ENCODE measurements at places on chromosomes 4 and X.

- no peak for DNase-seq
Observed at GRCh38 chrX:138759217-138759943, 47.9 kb upstream of the FGF13 start.

DNA sequence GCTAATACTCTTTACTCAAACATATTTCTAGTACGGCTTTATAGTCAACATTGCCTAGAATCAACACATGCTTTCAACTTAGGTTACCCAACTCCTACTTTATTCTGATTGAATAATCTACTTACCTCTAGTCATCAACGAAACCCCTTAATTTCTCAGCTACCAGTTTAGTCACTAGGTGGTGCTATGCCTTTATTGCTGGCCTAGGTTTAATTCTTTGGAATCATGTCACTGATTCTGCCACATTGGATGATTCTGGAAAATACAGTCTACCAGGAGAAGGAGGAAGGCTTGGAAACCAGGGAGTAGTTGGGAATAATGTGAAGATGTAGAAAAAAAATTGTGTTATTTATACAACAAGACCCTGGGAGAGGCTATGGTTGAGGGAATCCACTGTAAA lies 167.7 kb downstream of the DCAF12L2 start:
- no peak for DNase-seq

DNA sequence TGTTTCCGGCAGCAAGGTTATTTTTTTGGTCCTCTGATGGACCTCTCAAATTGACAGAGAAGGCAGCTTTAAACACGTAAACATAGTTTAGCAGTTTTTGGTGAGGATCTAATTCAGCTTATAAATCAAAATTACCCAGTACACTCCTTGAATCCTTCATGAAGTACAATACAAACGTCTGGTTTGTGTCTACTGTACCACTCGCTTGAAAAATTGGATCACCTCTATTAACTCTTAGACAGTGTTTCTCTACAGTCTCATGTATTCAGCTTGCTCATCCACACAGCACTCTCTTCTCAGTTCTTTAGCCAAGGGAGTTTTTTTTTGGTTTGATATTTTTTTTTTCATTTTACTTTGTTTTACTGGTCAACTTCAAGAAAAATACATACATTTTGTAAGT lies 113.5 kb downstream of the RNF150 start:
- DNase-seq = no peak

DNA sequence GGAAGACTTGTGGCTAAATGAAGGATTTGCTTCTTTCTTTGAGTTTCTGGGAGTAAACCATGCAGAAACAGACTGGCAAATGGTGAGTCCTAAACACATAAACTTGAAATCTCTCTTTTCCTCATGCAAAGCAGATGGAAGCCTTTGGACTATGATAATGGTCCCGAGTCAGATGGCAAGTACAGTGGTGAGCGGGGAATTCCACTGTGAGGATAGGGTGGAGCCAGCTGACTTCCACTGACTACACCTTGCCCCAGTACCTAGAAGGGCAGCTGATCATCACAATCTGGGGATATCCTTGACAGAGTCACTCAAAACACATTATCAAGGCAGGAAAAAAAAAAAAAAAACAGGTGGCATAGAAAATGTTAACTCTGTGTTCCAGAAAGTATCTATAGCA lies 34.3 kb downstream of the ENPEP start:
- DNase-seq = no peak

DNA sequence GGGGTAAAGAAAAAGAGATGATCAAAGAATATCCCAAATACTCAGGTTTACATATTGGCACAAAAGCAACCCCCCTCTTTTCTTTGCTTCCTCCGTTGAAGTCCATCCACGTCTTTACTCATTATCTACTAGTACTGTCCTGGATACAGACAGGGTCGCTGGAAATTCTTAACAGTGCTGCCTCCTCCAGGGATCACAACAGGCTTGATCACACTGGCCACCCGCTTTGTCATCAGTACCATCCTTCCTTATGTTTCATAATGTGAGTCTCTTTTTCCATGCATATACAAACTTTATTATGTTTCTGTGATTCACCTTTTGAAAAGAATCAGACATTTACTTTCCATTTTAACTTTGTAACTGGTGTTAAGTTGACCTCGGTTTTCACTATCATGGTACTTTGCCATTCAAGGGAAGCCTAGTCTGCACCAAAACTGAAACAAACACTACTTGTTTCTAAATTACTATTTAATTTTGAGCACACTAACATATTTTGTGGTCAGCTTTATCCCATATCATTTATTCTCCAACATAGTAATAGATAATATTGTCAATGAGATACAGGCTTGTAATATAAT lies 387.5 kb upstream of the PPP1R2C start:
- DNase-seq = no peak

DNA sequence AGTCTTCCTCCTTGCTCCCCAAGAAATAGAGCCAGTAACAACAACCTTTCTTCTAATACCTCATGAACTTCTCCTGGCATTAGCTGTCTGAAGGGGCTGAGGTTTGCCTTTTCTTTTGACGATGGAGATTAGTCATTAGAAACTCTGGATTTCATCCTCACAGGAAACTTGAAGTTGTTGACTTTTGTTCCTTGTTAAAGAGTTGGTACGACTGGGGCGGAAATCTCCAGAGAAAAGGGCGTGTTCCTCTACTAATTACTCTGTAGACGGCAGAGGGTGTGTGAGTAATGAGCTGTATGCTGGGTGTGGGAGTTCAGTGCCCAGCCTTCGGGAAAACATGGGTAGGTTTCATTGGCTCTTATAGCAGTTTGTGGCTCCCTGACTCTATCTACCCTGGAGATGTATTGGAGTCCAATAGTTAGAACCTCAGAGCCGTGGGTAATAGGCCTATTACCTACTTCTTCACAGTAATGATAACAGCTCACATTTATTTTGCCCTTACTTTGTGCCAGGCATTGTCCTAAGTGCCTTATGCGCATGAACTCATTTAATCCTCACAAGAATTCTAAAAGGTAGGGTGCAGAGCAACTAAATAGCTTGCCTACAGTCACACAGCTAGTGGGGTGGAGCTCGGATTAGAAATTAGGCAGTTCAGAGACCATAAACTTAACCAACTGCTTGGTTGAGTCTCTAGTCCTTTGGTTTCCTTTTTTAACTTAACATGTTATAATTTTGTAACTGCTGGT lies 23.4 kb downstream of the TMEM164 start:
- no peak for DNase-seq

DNA sequence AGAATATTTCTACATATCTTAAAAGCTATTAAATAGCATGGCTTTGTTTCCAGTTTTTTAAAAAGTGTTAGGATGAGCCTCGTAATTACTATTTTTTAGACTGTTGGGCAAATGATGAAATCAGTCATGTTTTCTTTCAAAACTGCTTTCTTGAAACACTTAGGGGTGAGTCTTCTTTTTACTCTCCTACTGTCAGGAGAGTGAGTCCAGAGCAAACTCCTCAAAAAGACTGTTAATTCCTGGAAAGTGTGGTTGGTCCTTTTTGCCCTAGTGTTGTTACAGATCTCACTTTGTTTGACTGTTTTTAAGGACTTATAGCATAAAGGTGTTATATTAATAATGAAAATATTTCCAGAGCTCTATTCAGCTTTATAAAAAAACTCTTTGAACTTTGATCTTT lies 6.3 kb downstream of the GSTCD start:
- DNase-seq = no peak

- no peak for DNase-seq
Observed at GRCh38 chrX:28591542-28591941, 4.3 kb downstream of the IL1RAPL1 start.

- no peak for DNase-seq
Observed at GRCh38 chr4:99165978-99166377, 21.9 kb upstream of the ADH4 start.

DNA sequence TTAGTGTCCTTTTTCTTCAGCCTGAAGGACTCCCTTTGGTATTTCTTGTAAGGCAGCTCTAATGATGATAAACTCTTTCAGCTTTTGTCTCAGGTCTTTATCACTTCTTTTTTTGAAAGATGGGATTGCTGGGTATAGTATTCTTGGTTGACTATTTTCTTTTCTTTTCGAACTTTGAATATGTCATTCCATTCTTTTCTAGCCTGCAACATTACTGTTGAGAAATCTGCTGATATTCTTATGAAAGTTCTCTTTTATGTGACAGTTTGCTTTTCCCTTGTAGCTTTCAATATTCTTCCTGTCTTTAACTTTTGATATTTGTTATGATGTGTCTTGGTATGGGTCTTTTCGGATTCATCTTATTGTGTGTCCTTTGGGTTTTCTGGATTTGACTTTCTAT lies 107.6 kb upstream of the SRD5A3 start:
- no peak for DNase-seq

- DNase-seq = no peak
Observed at GRCh38 chr4:13881892-13882291, 254.4 kb upstream of the BOD1L1 start.

- DNase-seq = peak; percentile 74
Observed at GRCh38 chrX:153878969-153879653, 6.9 kb downstream of the L1CAM start.

DNA sequence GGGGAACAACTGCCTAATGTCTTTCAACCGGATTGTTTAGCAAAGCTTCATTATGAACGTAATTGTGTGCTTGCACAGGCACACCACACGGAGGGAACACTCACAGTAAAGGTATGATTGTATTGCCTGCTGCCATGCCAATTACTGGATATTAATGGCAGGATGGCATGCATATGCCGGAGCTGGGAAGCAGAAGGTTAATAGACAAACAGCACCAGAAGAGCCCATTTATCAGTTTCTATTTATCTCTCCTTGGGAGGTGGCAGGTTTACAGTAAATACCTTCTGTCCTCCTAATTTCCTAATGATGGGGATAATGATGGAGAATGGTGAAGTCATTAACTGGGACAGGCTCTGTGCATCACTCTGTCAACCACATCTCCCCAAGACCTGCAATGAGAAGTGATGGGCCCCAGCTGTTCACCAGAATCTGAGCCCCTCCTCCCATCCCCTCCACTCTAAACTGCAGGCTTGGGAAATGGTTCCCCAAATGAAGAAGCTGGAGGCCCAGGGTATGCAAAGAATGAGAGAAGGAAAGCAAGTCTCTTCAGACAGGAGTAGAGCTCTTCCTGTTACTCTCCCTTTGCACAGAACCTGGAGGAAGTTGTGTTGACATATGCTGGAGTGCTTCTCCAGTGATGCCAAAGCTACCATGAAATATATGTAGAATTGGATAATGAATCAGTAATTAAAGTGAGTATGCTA lies 160.8 kb downstream of the NAA11 start:
- no peak for DNase-seq

DNA sequence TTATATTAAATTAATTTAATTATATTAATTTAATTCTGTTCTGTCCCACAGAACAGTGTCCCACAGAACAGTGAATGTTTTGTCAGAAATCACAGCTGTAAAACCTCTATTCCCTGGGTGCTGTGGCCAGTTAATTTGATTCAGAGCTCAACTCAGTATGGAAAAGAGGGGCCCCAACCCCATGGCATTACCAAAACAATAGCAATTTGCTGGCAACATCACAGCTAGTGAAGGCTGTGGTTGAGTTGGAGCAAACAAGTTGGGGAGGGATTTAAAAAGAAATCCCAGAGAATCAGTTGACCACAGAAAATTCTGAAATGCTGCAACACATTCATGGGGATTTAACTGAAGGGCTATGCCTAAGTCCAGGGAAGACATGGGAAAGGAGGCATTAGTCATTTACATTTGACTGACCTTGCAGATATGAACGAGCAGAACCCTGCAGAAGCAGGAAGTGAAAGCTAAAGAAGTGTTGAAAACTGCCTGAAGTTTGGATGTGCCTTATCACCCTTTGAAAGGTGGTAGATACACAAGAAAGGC lies 30.1 kb downstream of the PDHA2 start:
- no peak for DNase-seq

DNA sequence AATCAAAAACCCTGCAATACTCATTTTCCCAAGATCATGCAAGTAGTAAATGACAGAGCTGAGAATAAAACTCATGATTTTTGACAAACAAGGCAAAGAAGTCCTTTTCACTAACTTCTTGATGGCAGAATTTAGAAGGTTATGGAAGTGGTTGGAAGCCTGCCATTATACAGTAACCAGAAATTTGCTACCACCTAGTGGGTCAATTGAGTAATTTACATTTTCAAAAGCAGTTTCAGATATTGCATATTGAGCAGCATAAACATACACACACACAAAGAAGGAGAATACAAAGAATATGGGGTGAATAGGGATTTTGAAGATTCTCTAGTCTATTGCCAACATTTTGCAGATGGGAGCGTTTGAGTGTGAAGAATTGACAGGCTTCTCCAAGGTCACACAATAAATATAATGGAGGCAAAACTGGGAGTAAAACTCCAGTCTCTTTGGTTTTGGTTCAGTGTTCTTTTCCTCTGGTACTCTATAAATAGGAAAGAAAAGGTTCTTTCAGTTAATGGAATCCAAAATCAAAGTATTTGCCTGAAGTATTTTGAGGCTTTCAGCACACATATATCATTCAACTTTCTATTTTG lies 70.2 kb downstream of the GC start:
- DNase-seq = peak; percentile 8

- DNase-seq = no peak
Observed at GRCh38 chr4:15262396-15262795, 165.4 kb upstream of the C1QTNF7 start.

DNA sequence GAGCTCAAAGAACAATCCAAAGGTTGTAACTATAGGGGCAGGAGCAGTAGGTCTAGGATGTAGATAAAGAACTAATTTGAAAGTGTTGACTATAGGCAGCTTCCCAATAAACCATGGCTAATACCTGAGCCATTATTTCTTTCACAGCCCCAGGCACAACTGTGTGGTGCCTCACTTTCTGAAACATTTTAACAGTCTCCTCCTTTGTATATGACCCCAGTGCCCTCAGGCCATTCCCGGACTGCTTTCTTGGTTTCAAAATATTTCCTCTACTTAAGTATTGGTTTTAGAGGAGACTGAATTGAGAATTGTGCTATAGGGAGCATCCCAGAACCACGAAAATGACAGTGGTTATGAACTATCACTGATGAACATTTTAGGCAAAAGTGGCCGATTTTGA lies 728.7 kb downstream of the IL1RAPL1 start:
- DNase-seq = no peak

DNA sequence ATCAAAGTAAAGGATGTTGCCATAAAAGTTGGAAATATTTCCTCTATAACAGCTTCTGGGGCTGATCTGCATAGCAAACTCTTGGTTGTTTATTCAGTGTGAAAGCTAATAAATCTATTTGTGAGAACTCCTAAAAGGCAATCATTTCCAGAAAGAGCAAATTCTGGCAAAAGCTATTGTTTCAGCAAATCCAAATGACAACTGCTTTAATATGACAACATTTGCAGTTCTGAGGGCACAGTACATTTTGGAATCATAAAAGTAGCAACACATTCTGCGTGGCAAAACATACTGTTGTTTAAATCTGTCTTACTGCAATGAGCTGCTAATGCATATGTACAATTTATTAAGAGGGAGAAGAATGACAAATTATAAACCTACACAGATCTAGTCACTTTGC lies 818.1 kb downstream of the FSTL5 start:
- no peak for DNase-seq

Data from NCI-H187 treated with DMSO at 0.1 percent for 48 hours (cell line).